Effector CD8-positive, alpha-beta T cell (primary cell): ENCODE measurements at places on chromosomes 6 and 20.

DNA sequence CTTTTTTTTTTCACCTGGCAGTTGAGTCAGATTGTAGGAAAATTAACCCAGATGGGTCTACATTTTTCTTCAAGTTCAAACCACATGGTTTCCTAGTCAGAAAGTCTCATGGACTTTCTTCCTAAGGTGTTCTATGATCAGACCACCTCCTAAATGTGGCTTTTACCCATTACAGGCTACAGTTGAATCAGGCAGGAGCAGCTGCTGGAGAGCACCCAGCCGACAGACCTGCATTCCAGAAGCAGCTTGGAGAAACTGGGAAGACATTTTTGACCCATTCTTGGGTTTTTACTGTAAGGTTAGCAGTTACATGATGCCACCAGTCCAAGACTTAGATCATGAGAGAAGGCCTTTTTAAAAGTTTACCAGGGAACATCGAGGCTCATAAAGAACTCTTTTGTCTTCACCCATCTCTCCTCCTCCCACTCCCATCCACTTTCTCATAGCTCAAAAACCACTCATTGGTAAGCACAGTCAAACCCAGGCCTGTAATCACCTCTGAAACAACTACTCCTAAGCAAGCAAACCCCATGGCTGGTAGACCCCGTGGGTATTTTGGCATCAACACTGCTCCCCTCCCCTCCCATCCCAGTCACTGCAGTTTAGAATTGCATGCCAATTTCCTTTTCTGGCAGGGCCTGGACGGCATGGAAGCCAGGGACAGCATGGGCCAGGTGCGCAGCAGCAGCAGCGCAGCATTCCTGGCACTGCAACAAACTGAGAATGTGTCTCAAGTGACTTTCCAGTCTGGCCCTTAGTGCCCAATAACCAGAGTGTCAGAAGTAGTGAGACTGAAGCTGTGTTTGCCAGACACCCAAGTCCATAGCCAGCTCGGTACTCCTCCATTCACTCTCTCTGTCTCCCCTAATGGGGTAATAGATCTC lies 113.7 kb downstream of the CLIC5 start:
- no peak for DNase-seq

- no peak for DNase-seq
These were observed 26.0 kb downstream of the ZC3H12D start for GRCh38 chr6:149458806-149459205.

DNA sequence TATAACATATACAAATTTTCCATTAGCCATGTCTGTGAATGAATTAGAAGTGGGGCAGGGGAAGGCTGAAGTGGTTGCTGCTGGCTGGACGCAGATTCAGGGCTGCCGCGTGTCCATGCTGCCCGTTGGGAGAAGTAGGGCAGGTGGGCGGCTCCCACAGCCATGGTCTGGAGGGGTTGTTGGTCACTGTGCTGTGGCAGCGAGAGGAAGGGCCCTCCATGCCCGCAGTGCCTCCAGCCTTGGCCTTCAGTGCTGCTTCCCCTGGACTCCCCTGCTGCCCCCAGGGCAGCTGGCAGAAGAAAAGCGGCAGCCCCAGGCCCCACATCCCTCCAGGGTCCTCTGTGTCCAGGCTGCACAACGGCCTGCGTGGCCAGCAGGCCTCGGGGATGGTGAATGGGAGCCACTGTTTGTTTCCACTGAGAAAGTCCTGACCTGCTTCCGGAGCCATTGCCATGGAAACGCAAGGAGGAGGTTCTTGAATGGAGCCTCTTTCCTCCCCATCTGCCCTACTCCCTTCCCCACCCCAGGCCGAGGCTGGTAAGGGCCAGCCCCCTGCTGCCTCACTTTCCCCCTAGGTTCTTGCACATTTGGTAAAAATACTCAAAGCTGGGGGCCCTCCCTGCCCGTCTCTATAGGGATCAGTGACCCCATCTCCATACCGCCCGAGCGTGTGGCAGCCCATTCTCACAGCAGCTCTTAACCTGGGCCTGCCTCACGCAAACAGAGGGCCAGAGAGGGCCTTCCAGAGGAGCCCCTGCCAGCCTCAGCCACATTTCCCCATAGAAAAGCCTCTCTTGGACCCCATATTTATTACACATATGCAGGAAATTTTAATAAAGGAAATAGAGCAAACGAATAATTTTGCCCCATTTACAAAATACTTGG lies 113.3 kb downstream of the SASH1 start:
- DNase-seq, result no peak

DNA sequence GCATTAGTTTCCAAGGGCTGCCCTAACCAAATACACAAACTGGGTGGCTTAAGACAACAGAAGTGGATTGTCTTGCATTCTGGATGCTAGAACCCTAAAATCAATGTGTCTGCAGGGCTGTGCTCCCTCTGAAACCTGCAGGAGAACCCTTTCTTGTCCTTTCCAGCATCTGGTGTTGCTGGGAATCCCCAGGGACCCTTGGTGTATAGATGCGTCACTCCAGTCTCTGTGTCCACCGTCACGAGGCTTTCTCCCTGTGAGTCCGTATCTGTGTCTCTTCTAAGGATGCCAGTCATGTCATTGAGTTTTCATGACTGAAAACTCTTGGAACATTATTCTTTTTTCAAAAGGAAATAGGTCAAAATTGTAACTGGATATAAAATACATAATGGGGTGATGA lies 142.9 kb downstream of the RNASET2 start:
- no peak for DNase-seq

DNA sequence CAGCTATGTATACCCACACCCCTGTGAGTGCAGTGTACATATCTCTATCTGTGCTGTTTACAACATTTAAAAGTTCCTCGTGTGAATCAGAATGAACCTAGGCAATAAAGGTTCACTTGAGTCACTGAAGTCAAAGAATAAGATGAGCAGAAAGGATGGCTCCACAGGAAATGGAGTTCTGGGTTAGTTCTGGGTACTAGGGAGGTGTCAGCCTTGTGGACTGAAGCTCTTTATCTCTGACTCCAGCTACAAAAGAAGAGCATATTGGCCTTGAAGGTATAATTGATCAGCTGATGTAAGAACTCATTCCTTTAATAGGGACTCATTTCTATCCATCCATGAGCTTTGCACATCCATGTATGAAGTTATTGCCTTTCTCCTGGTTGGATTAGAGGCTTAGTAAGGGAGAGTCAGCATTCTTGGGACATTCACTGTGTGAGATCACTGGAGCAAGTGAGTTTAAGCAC lies 73.9 kb upstream of the BACH2 start:
- no peak for DNase-seq

- DNase-seq, result no peak
These were observed 117.9 kb upstream of the THBS2 start for GRCh38 chr6:169371344-169372127.

DNA sequence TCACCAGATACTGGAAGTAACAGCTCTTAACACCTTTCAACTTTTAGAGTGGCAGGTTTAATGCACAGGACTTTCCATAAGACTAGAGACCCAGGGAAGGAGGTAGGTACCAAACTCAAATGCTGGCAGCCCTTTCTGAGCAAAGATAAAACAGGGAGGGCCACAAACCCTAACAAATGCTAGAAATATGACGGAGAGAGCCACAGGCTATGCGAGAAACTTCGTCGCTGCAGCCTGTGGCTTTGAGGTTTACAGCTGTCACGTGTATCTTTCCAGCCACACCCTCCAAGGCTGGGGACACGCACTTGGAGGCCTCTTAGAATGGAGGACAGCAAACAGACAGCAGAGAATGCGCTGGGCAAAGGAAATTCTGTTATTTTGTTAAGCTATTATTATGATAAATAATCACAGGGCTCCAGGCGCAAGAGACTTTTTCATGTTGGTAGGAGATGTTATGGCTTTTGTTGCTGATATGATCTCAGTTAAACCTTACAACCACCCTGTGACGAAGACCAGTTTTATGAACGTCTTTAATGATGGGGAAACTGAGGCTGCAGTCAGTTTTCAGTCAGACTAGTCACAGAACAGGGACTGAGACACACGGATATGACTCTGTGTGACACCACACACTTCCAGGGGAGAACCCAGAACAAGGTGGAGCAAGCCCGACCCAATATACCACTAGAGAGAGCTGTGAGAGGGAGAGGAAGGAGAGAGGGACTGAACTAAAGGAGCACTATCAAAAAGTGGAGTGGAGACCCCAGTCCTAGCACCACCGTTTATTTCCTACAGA lies 2.0 kb downstream of the TRAM2 start:
- peak; percentile 23 for DNase-seq

DNA sequence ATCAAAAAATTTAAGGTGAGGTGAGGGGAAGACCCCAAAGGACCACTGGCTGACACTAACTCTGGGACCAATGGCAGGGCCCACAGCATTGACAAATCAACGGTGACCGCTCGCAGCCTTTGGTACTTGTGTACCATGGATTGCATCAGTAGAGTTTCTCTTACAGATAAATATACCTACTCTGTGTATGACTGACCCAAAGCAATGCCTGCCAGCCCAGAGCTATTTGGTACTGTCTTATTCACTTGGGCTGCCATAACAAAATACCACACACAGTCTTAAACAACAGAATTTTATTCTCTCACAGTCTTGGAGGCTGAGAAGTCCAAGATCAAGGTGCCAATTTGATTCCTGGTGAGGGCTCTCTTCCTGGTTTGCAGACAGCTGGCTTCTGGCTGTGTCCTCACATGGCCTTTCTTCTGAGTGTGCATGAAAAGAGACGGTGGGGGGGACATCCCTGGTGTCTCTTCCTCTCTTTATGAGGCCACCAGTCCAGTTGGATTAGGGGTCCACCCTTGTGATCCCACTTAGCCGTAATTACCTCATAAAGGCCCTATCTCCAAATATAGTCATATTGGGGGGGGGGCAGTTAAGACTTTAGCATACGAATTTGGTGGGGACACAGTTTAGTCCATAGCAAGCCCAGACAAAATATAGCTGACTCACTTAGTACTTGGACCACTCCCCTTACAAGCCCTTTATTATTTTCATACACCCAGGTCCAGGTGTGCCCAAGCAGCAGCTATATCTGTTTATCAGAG lies 336.3 kb downstream of the CD83 start:
- no peak for DNase-seq

DNA sequence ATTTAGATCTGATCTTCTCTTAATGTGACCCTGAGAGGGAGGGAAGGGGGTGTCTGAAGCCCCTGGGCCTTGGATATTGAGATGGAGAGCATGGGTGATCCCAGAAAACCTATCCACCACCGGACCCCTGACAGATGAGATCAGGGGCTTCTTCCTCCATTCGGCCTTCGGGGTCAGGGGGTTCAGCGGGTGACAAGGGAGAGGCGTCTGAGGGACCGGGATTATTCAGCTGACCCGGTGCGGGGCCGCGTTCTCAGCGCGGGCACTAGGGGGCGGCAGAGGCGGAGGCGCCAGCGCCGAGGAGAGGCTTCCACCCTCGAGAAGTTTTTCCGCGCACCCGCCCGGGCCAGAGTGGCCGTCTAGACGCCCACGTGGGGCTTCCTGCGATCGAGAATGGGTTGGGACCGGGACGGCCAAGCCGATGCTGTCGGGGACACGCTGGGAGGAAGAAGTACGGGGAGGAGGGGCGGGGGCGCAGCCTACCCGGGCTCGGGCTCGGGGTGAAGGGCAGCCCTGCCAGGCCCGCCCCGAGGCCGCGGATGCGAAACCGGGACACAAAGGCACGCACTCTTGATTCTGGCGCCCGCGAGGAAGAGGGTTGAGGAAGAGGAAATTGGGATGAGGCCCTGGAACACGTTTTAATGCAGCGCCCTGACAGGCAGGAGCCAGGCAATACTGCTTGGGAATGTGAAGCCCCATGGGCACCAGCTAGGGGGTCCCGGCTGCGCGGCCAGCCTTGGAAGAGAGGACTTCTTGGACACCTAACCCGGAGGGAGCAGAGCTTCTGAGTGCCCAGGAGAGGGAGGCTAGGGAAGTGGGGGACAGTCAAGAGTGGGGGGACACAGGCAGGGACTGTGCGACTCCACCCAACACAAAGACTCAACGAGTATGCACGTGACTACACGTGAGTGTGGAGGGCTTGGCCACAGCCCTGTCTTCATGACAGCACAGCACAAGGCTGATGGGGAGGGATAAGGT lies 30.6 kb downstream of the COL11A2 start:
- peak; percentile 76 for DNase-seq

- DNase-seq, result no peak
These were observed 16.7 kb upstream of the NEDD9 start for GRCh38 chr6:11248974-11249761.

GRCh38 chr6:4157506-4157905 lies 22.1 kb upstream of the ECI2 start:
- DNase-seq, result no peak

- no peak for DNase-seq
These were observed 51.2 kb upstream of the RANBP9 start for GRCh38 chr6:13762611-13763441.

DNA sequence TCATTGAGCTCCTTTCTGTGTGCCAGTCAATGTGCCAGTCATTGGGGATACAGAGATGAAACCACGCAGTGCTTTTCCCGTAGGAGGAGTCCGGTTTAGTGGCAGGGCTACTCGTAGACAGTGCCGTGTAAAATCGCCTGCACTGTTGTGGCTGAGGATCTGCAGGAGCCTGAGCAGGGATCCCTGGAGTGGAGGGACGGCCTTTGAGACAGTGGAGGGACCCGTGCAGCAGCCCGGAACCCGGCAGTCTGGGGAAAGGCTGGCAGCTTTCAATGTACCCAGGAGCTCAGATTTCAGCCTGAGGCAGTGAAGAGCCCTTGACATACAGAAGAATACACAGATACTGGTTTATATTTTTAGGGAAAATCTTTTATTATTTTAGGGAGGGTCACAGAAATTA lies 203.3 kb downstream of the ARID1B start:
- no peak for DNase-seq

DNA sequence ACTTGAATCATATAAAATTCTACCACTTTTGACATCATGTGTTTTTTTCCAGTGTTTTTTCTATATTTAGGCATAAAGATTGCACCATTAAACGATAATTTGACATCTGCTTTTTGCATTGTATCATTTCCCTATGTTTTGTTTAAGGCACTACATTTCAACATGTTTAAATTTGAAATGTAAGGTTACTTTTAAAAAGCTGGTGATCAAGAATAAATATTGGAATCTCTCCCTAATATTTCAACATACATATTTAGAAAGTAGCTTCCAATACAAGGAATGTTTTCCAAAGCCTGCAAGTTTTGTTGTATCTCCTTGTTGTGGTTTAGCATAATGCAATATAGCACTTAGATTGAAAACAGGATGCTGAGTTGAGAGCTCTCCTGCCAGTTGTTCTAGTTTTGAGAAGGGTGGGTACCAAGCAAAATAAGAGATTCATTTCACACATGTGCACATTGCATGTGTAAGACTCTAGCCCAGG lies 76.5 kb downstream of the SYNJ2 start:
- DNase-seq, result no peak

GRCh38 chr6:161947371-161947770 lies 673.5 kb upstream of the AGPAT4 start:
- DNase-seq, result no peak

DNA sequence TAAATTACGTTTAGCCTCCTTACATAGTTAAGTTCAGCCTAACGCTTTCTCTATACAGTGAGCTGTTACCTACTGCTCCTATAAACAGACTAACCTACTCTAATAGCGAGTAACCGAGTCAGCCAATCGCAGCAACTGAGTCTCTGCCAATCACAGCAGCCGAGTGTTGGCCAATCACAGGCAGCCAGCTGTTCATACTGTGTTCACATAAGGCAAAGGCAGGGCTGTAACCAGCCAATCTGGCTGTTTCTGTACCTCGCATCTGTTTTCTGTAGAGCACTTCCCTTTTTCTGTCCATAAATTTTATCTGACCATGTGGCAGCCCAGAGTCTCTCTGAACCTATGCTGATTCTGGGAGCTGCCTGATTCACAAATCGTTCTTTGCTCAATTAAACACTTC lies 263.9 kb upstream of the JARID2 start:
- DNase-seq, result no peak

GRCh38 chr20:47359530-47360296 lies 3.2 kb upstream of the ZMYND8 start:
- no peak for DNase-seq

- no peak for DNase-seq
These were observed 608.3 kb upstream of the CITED2 start for GRCh38 chr6:139982652-139983295.

- no peak for DNase-seq
These were observed 618.6 kb upstream of the FLRT3 start for GRCh38 chr20:14956026-14956425.
